OCI-LY7 (cell line): ENCODE measurements at places on chromosomes 11 and 22. TPM values are rescaled to one million over a fixed set of nuclear protein-coding genes. Genes with fewer than 3 reads are reported as not detected.

The DDTL gene
- total RNA-seq, result 3.7 and 4.1 TPM in 2 replicates

The OR52B6 gene
- total RNA-seq, result not detected in 2 replicates

The TMEM126B gene
- total RNA-seq, result 61.1 and 63.2 TPM in 2 replicates

The VSIG10L2 gene
- total RNA-seq, result not detected in 2 replicates

DNA sequence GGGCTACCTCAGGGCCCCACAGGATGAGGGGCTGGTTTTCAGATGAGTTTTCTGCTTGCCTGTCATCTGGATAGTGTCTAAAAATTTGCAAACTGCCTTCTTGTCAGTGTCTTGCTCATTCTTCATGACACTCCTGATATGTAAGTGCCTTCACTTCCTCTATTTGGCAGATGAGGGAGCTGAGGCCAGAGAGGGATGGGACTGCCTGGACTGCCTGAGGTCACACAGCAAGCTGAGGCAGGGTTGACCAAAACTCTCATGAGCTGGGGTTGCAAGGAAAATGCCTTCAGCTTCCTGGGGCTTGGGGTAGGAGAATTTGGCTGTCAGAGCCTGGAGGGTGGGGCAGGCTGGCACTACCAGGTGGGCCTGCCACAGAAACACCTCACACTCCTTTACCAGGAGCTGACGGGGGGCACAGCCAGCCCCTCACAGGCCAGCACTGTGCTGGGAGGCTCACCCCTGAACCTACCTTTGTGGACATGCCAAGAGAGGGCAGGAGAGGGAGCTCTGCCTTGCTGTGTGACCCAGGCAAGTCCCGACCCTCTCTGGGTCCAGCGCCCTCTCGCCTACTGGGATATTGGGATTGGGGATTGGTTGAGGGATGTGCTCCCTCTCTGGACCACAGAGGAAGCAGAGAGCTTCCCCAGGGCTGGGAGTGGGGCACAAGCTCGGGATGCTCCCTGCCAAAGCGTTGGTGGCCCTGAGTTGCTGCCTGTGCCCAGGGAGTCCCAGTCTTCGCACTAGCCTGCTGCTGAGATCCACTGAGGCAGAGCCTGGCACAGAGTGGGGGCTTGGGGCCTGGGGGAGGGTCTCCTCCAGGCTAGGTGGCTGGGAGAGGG lies 1.9 kb upstream of the P2RY6 start:
- peak; percentile 44 for DNase-seq

- DNase-seq, result no peak
These were observed 1404.2 kb downstream of the BRD1 start for GRCh38 chr22:48423481-48423911.

DNA sequence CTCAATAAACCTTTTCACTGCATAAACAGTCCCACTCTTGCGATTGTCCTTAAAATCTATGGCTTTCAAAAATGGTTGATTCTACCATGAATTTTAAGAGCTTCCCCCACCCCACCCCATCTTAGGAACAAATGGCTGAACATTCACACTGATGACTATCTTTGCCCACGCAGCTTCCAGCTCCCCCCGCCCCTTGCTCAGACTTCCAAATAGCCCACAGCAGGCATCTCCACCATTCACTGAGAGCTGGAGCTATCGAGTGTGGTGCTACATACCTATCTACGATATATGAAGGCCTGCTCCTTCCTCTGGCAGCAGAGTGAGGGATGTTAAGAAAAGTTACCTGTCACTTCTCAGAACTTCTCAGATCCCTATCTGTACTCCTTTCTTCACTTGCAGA lies 26.7 kb downstream of the EIF3F start:
- no peak for DNase-seq

GRCh38 chr11:65545853-65546216 lies 12.3 kb downstream of the LTBP3 start:
- DNase-seq, result no peak

DNA sequence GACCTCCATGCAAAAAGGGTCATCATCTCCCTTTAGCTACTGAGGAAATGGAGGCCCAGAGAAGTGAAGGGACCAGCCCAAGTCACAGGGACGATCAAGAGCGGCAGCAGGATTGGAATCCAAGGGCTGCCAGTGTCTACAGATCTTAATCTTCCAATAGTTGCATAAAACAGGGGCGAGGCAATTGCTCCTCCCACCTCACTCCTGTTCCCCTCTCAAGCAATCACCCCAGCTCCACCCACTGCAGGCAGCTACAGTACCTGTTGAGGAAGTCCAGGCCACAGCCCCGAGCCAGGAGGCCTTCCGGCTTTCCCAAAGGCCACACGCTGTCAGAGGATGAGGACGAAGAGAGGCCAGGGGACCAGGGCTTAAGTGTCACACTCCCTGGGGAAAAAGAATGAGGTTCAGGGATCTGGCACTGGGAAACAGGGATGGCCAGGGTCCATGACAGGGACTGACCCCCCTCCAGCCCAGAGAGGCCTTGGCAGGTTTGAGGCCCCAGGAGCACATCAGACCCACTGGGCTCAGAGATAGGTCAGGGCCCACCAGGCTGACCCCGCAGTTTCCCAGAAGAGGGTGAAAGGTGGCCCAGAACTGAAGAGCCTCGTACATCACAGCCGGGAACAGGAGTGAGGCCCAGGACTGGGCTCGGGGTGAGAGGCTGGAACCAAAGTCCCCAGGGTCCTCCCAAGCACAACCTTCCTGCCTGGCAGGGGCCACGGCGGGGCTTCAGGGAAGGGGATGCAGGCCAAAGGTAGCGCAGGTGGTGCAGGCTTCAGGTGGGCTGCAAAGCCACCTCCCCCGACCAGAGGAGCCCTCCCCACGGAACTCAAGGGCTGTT lies 16.4 kb upstream of the MFNG start:
- DNase-seq, result no peak

DNA sequence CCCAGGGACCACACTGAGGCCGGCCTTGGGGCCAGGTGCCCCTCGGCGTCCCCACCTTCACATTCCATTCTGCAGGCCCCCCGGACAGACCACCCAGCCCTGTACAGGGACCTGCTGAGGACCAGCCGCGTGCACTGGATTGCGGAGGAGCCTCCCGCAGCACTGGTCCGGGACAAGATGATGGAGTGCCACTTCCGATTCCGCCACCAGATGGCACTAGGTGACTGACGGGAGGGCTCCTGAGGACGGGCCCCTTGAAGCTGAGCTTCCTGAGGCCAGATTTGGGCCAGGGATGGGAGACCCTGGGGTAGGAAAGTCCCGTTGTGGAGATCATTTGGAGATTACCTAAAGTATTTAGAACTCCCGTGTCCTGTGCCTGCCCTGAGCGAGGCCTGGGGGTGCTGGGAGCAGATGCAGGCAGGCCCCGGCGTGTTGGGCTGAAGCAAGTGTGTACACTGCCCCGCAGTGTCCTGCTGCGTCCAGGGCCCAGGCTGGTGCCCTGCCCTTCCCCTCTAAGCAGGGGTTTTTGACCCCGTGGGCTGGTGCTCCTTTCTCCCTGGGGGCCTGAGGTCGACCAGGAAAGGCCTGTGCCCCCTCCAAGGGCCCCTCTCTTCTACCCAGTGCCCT lies 20.0 kb downstream of the TRMU start:
- DNase-seq, result peak; percentile 65

DNA sequence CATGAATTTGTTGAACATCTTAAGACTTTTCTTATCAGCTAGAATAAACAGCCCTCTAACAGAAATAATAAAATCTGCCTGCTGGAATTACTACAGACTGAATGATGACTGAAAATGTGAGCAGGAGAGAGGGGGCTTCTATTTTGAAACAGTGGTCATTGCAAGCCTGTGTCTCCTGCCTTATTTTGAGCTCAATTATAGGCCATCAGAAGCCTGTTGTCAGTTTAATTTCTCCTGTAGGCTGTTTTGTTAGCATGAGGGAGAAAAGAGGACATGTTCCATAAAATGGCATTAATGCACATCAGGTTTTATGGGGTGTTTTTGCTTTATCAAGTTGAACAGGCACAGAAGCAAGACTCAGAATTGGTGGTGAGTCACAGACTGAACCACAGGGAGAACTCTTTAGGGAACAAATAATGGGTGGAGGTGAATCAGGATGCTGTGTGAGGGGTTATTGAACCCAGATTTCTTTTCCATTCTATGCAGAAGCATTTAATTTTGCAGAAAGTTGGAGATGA lies 129.1 kb downstream of the PARVA start:
- DNase-seq, result no peak

- no peak for DNase-seq
These were observed 151.5 kb upstream of the LMO1 start for GRCh38 chr11:8415195-8415594.

GRCh38 chr11:76724171-76724768 lies 53.7 kb upstream of the LRRC32 start:
- DNase-seq, result no peak

GRCh38 chr11:3030289-3031070 lies 26.7 kb downstream of the CARS1 start:
- DNase-seq, result no peak

DNA sequence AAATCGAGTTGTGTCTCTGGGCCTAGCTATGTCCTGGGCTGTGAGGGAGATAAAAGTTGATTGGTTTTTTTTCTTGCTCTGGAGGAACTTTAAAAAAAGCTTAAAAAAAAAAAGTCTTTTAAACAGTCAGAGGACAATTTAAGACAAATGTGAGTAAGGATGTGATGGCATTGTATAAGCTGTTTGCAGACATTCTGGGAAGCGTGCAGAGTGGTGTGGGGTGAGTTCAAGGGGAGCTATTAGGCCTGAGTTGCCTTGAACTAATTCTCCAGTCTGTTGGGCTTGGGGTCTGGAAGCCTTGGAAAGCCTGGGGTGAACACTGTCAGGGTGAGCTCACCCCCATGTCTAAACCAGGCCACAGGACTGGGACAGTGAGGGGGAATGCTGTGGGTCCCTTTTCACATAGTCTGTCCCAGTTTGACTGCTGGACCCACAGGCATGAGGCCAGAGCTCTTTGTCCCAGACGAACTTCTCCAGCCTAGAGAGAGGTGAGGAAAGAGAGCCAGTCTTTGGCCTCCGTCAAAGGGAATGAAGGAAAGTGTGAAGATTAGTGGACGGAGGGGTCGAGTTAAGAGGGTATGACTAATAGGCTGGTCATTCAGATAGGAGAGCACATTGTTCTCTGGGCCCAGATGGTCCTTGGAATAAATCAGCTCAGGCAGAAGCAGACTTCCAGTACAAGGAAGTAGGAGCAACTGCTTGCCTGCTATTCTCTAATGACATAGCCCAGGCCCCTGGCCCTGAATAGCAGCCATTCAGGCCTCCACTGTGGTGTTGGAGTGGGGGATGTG lies 76.4 kb upstream of the NNMT start:
- DNase-seq, result no peak
